Effector memory CD4-positive, alpha-beta T cell (primary cell): ENCODE measurements at places on chromosomes 13 and 19.

GRCh38 chr13:76683168-76683567 lies 203.0 kb downstream of the KCTD12 start:
- no peak for DNase-seq

GRCh38 chr19:48393559-48394330 lies at the start of gene GRIN2D:
TSS of gene GRIN2D (plus strand) at chr19:48393668. CDS start at chr19:48398393, 4,725 bp downstream.
- DNase-seq, result no peak

DNA sequence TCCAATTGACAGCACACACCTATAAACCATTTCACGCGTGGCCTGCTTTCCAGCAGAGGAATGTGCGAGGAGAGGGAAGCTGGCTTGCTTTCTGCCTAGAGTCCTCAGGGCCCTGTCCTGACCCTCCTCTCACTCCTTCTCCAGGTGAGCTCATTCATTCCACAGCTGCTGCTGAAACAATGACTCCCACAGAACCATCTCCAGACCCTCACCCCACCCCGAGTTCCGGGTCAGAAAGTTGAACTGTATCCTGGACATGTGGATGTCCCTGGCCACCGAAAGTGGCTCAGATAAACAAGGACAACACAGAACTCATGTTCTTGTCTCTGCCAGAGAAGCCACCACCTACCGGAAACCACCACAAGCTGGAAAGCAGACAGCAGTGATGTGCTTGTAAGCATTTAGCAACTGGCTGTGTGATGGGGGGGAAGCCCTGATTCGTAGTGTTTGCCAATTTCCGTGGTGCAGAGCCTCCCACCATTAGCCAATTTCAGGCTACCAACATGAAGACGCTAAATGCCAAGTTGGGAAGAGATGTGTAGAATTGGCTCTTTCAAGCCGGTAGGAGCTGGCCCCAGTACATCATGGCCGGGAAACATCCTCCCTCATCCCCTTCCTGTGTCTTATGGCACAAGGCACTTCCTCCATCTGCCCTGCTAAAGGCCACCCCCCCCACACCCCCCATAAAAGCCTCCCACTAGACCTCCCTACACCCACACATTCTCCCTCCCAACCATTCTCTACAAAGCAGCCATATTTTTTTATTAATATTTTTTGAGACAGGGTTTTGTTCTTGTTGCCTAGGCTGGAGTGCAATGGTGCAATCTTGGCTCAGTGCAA lies 5.0 kb downstream of the SYCE2 start:
- DNase-seq, result no peak

DNA sequence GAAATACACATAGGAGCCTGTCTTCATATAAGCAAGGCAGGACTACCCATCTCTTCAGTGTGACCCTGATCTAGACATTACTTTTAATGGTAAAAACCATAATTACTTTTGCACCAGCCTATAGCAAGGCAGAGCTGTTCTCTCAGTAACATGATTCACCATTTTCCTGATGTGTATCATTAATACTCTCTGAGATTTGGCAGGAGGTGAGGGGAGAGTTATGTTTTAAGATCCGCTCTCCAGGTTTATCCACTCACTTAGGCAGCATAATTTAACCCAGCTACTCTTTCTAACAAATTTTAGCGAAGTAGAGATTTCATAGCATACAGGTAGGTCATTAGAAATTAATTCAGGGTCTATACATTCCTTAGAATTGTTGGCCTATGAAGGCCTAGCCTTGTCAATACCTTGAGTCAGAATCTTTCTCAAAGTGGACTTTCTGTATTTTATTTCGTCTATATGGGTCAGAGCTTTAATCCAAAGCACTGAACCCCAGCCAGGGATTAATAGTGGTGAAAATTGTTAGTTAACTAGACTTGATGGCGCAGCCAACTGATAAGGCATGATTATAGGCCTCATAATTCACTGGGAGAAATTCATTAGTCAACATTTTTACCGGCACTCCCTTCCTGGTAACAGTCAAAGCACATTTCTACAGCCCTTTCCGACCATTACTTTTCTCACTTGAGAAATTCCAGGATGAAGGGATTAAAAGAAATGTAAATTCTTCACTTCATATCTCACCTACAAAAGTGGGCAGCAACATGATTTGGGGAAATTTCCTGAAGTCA lies 955.1 kb downstream of the DIAPH3 start:
- no peak for DNase-seq

GRCh38 chr19:17511724-17512573 lies 500 bp downstream of the PGLS start:
- peak; percentile 71 for DNase-seq

DNA sequence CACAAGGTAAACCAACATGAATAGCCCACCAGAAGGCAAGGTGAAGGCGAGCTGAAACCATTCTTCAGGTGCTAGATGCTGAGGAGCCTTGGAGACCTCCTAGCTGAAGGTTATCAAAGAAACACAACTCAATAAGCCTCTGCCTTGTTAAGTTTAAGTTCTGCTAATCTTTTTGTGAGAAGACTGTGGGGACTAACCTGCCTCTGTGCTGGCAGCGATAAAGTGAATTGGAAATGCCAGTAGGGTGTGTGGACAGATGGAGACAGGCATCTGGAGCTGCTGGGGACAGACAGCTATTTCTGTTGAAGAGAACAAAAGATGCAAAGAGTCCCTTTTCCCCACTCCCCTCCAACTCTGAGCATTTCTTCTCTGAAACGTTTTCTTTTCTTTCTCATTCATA lies 33.5 kb upstream of the FLT1 start:
- DNase-seq, result no peak

GRCh38 chr19:35123573-35123972 lies 8.0 kb downstream of the FXYD3 start:
- no peak for DNase-seq

DNA sequence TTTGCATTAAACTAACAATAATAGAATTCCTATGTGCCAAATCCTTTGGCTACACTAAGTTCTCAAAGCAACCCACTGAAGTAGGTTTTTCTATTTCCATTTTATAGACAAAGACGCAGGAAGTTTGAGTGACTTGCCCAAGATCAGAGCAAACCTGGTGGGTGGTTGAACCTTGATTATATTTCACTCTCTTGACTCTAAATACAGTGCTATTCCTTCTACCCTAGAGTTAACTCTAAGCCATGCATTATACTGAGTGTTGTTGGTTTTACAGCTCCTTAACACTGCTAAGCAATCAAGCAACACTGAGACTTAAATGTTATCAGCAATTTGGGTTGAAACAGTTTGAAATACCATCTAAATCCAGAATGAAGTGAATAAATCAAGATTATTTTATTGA lies 813.6 kb upstream of the GPC6 start:
- DNase-seq, result no peak

GRCh38 chr19:17358395-17358794 lies 18.7 kb downstream of the PLVAP start:
- DNase-seq, result no peak

DNA sequence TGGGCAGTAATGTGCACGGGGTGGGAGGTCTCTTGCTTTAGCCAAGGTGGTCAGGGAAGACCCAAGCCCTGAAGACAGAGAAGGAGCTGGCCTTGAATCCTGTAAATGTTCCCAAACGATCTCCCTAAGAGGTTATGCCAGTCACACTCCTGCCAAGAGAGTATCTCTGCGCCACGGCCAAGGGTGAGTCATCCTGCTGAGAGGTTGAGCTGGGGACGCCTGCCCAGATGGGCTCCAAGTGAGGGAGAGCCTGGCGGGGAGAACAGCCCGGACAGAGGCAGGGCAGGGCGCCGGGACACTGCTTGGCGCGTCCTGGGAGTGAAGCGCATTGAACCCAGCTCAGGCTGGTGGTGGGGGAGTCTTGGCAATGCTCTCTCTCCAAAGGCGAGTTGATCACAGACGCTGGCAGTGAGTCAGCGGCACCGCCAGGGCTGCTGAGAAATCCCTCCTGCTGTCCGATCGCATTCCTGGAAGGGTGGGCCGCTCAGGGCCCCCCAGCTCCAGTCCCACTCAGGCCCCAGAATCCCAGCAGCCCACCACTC lies 16.4 kb downstream of the SULT2B1 start:
- DNase-seq, result no peak

- no peak for DNase-seq
Observed at GRCh38 chr13:33303855-33304597, 18.5 kb upstream of the STARD13 start.

DNA sequence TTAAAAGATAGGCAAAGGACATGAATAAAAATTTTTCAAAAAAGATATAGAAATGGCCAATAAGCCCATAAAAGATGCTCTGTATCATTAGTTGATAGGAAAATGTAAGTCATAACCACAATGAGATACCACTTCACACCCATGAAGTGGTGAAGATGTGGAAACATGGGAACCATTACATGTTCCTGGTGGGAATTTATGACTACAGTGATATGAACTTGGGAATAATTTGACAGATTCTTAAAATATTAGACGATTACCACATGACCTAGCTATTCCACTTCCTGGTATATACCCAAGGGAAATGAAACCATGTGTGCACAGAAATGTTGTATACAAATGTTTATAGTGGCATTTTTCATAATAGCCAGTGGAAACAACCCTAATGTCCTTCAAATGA lies 232.2 kb downstream of the GGACT start:
- DNase-seq, result no peak

DNA sequence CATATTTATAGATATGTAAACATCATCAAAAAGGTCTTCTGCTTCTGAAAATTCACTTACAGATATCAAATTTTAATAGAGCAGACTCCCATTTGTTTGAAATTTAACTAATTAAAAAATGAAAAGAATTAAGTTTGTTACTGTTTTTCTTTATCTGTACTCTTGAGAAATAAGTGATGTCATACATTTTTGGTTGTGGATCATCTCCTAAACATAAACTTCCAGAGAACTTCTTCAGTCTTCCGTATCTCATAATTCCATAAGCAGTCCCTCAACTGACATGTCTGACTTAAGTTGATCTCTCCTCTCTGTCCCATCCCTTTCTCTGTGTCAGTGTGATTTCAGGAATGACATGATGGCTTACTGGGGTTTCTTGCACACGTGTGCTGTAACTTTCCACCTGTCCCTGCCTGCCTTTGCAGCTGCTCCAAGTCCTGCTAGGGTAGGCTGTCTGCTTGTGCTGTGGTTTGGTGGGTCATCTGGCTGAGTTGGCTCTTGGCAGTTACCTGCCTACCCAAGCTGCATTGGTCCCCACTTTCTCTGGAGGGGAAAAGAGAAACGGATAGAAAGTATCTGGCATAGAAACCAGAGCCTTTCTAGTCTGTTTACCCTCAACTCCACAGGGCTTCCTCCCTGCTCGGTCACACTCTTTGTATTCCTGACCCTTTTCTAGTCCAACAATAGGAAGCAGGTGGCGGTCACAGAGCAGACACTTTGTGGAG lies 127.1 kb downstream of the GGACT start:
- DNase-seq, result no peak

GRCh38 chr13:28744091-28744536 lies 25.3 kb upstream of the SLC46A3 start:
- no peak for DNase-seq

DNA sequence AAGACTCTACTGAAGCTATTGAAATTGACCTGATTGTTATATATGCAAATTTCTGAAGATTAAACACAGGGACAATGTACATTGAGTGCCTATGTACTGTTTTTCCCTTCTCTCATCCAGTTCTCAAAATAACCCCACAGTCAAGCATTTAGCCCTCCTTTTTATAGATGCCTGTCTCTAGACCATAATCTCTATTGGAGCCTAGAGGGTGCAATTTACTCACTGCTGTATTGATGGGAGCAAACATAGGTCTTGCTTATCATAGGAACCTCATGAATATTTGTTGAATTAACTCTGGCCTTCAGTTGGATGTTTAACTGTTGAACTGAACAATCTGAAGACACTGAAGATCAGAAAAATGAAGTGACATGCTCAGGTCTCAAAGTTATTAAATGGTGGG lies 183.0 kb downstream of the RFC3 start:
- no peak for DNase-seq

DNA sequence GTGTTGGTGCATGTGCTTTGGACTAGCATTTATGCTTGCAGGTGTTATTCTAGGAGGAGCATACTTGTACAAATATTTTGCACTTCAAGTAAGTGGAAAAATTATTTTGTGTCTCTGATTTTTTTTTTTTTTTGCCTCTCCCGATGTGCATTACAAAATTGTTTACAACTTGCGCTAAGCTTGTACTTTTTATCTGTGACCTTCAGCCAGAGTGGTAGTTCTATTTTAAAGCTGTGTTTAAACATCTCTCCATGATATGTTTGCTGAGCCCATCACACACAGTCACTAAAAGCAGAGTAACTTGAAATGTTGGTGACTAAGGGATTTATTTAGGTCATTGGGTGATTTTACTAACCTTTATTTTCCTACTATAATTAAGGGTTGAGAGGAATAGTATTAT lies 20.8 kb downstream of the ITM2B start:
- no peak for DNase-seq

DNA sequence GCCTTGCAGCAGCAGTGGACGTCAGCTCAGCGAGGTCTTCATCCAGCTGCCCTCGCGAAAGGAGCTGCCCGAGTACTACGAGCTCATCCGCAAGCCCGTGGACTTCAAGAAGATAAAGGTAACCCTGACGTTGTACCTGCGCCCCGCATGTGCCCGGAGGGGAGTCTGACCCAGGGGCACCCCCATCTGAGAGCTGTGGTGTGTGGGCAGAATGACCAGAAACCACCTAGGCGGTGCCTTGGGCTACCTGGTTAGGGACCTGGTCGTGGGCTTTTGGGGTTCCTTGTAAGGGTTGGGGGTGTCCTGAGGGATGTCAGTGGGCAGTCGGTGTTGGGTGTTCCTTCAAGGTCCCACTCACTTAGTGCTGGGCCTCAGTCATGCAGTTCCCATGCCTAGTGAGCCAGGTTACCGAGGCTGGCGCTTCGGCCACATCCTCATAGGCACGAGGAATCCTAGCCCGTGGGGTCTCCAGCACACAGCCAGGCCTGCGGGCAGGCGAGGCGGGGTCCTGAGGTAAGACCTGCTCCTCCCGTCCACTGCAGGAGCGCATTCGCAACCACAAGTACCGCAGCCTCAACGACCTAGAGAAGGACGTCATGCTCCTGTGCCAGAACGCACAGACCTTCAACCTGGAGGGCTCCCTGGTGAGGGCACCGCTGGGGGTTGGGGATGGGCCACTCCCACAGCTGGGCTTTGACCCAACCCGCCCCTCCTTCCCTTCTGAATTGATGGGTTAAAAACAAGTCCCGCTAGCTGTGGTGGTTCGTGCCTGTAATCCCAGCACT lies 30.8 kb upstream of the LDLR start:
- DNase-seq, result no peak

GRCh38 chr19:17022738-17023137 lies 3.9 kb downstream of the CPAMD8 start:
- DNase-seq, result no peak

DNA sequence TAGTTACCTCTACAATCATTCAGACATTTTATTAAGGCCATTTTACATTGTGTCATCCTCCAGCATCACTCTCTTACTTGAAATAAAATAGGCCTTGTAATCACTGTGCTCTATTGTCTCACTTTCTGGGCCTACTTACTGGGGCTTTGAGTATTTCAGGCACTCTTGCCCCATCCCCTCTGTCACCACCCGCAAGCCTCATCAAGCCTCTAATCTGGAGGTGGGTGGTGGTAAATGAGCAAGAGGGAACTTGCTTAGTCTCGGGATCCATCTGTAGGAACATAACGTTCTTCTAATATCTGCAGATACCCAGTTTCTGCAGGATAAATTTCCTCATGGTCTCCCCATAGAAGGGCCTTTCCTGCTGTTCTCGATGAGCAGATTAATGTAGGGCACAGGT lies 19.4 kb upstream of the GPR18 start:
- DNase-seq, result no peak
